Stimulated activated CD8-positive, alpha-beta memory T cell treated with anti-CD3 and anti-CD28 coated beads, Interleukin-15, amount 100 ng/mL, for 1 hour (primary cell): ENCODE measurements at places on chromosomes 7 and 10.

DNA sequence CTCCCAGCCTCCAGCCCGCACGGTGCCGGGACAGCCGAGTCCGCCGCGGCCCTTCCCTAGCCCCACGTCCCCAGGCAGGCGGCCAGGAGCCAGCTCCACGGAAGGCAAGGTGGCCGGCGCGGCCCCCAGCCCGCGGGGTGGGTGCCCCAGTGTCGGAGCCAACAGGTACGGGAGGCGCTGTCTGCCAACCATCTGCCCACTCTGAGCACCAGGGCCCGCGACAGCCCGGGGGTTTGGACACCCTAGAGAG, 75.8 kb downstream of the CALN1 start:
- no peak for DNase-seq

DNA sequence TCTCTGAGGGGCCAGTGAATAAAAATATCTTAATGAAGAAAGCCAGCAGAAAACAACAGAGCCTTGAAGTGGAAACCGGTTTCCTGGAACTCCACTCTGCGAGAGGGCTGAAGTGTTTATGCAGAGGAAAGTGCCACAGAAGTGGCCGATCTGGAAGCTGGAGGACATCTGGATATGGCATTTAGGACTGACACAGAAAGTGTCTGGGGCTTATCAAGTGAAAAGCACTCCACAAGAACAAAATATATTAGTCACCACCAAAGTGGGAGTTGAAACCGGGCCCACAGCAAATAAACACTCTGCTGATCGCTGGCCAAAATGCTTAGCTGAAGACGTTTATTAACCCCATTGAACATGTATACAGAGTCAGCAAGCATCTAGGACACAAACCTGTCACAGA, 7.8 kb downstream of the NOD1 start:
- DNase-seq: no peak

DNA sequence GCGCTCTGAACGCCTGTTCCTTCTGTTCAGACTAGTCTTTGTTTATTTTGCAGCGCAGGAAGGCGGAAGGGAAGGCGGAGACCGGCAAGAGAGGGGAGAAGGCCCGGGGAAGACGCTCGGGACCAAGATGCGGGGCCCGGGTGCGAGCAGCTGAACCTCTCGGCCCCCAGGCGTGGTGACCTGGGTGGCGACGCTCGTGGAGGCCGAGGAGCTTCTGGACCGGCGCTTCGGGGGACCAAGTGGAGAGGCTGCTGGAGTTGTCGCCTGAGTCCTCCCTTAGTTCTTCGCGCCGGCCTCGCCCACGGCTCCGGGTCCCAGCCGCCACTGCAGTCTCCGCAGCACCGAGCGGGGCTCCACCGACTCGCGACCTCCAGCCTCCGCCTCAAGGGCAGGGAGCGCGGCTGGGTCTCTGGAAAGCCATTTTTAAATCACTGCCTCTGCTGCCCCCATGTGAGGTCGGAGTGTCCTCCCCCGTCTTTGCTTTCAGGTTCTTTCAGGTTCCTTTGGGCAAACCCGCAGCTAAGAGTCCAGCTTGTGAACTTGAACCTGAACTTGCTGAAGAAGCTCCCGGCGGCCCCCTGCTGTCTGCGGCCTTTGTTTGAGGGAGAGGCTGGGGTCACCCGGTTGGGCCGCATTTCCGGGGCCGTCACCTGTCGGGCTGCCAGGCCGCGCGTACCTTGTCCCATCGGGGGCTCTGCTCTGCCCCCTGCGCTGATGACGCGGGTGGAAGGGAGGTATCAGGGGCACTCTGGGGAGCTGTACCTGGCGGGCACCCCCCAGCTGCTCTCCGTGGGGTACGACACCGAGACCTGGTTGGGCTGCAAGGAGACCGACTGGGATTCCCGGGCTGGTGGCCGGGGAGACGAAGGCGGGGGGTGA, 136.0 kb downstream of the KIF20B start:
- DNase-seq: no peak

GRCh38 chr7:11379641-11380040, 406.0 kb downstream of the PHF14 start:
- no peak for DNase-seq

GRCh38 chr7:391411-391951, 101.5 kb downstream of the FOXL3 start:
- DNase-seq: no peak

- DNase-seq: no peak
Observed at GRCh38 chr10:86657011-86657395, 2.7 kb downstream of the OPN4 start.

- DNase-seq: no peak
Observed at GRCh38 chr10:104123397-104123796, 1.4 kb downstream of the SFR1 start.

DNA sequence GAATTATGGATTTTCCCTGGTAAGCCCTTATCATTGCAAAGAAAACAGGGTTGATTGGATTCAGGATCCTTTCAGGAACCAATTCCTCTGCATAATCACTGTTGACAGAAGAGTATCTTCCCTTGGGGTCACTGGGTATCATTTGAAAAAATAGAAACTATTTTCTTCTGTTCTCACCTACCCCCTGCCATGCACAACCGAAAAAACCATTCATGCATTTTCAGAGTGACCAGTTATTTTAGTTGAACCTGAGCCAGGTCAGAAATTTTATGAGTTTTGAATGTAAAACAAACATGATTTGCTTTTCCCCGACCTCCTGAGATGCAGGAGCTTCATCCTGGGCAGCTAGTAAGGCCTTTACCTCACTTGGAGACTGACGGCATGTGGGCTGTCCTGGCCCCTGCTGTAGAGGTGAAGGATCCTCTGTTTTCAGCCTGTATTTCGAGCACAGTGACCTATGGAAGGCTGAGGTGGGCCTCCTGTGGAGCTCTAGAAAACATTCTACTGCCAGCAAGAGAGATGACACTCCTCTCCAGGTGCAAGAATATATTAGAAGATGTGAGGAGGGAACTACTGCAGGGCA, 30.1 kb downstream of the TMEM178B start:
- DNase-seq: no peak

- DNase-seq: no peak
Observed at GRCh38 chr10:110805292-110805691, 66.4 kb upstream of the PDCD4 start.

DNA sequence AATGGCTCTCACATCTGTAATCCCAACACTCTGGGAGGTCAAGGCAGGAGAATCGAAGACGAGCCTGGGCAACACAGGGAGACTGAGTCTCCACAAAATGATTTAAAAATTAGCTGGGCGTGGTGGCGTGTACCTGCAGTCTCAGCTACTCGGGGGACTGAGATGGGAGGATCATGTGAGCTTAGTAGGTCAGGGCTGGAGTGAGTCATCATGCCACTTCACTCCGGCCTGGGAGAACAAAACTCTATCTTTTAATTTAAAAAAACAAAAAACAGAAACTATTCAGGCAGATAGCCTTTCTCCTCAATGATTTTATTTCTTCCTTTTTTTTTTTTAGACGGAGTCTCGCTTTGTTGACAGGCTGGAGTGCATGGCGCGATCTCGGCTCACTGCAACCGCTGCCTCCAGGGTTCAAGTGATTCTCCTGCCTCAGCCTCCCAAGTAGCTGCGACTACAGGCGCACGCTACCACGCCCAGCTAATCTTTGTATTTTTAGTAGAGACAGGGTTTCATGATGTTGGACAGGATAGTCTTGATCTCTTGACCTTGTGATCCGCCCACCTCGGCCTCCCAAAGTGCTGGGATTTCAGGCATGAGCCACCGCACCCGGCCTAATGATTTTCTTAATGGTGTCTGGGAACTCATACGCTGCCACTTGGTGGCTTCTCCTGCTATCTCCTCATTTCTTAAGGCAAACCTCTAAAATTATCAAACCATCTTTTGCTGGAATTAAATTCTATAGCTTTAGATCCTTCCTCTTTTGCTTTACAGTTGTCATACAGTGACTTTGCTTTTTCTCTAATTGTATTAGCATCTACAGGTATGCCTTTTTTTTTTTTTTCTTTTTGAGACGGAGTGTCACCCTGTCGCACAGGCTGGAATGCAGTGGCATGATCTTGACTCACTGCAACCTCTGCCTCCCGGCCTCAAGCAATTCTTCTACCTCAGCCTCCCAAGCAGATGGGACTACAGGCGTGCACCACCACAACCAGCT, 22.9 kb downstream of the SRPK2 start:
- DNase-seq: no peak

DNA sequence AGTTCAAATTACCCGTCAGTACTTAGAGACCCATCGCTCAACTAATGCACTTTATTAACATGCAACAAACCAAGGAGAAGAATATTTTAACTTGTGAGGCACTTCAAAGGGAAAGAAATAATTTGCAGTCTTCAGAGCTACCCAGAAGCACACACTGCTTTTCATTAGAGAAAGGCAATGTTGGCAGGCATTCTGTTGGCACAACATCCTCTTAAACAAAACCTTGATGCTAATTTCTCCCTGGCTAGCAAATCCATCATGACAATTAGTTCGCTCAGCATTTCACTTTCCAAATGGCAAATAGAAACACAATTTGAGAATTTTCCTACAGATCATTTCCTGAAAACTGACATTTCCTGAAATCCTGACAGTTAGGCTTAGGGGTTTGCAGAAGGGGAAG, 155.6 kb upstream of the FAM13C start:
- no peak for DNase-seq

DNA sequence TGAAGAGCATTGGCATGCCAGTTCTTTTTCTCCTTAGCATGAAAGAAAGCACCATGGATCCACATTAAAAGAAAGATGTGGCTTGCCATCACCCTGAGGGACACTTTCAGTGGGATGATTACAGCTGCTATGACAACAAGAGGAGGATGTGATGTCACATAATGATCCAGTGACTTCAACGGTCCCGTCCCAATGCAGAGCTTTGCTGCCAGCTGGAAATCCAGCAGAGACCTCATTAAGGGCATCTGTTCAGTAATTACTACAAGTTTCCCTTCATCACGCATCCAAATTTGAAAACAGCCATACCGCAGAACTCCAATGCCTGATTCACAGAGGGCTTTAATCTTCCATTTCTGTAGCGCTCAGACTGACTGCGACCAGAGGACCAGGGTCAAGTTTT, 206.6 kb downstream of the LSM5 start:
- DNase-seq: no peak

- peak; percentile 16 for DNase-seq
Observed at GRCh38 chr10:43287056-43288007, 20.5 kb upstream of the RASGEF1A start.

DNA sequence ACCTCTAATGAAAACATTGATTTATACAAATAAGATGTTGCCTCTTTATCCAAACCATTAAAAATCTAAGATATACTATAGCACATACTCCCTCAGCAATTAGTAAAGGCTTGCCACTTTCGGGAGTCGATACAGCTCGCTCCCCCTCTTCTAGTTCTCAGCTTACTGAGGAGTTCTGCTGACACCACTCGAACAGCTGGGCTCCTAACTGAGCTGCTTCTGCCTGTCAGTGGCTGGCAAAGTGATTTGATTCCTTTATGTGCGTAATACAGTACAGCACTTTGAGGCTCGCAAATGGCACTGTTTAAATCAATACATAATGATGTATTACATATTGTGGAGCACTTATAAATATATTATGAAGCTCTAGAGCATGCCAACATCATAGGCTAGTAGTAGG, 241.8 kb downstream of the CREB5 start:
- no peak for DNase-seq

GRCh38 chr7:132055336-132056120, 499.1 kb upstream of the PODXL start:
- no peak for DNase-seq

GRCh38 chr7:142626420-142627035, 122.7 kb upstream of the PRSS1 start:
- DNase-seq: peak; percentile 57

GRCh38 chr7:36625247-36625646, 99.0 kb downstream of the AOAH start:
- no peak for DNase-seq

DNA sequence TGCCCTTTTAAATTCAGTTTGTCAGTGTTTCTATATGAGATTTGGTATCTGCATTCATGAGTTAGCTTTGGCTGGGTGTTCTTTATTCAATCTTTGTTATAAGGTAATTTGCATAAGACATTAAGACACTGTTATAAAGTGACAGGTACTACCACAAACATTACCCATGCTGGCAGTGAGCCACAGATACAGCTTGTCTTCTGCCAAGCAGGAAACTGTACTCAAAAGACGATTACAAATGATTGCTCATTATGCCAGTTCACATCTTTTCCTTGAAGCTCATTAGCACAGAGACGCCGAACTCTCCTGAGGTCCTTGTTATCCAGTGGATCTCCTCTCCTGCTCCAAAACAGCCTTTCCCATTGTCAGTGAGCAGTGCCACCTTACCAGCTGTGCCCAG, 30.4 kb downstream of the AMPH start:
- no peak for DNase-seq

- no peak for DNase-seq
Observed at GRCh38 chr10:77406764-77407430, 230.7 kb downstream of the KCNMA1 start.

- no peak for DNase-seq
Observed at GRCh38 chr10:62528441-62528840, 154.3 kb downstream of the ZNF365 start.

DNA sequence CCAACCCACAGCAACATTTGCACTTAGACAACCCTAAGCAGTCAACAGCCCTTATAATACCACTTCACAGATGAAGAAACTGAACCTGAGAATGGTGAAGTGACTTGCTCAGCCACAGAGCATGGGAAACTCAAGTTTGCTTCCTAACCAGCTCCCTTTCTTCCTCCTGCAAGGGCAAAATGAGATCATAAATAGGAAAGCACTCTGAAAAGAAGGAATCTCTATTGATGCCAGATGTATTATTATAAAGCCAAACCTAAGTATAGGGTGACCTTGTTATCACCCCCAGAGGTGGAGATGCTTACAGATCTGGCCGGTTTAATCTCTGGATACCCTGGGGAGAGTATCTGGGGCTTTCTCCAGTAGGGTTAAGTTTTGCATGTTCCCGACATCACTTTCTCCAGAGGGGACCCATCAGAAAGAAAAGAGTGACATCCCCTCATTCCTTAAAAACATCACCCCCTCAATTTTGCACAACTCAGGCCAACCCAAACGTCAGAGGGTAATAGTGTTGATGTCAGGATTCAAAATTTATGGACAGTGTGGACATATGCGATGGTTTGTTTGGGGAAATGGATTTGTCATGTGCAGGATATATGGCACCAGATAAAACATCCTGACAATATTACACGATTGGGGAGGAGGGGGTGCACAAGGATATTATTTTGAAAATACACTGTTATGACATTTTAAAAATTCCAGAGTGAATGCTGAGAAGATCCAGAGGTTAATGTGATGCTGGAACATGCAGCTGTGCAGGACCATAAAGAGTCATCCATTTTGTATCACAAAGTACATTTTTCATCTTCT, 24.0 kb upstream of the XPNPEP1 start:
- DNase-seq: no peak

- DNase-seq: no peak
Observed at GRCh38 chr7:157772486-157773130, 435.8 kb downstream of the DNAJB6 start.
